NB4 (cell line): ENCODE measurements at places on chromosomes 11 and 22.

- no peak for DNase-seq
Measured at GRCh38 chr22:32996276-32996675, 61.9 kb downstream of the SYN3 start.

GRCh38 chr11:118522571-118523072 lies 4.7 kb upstream of the TTC36 start:
- peak; percentile 43 for DNase-seq

DNA sequence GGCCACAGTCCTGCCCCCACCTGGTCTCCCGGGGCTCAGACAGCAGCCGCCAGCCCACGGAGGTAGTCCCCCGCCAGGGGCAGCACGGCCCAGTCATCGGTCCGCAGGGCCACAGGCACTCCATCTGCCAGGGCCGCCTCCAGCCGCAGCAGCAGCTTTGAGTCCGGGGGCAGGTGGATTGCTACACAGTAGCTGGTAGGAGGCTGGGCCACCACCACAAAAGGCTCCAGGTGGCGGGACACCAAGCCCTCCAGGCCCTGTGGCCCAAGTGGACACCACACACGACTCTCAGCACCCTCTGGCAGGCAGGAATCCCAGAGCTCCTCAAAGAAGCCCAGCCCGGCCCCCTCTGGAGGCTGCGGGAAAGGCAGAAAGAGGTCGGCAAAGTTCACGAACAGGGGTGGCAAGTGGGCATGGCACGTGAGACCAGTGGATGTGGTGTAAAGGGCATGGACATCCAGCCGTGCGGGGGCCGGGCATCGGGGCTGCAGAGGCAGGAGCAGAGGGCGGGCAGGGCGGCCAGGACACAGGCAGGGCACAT lies 2.9 kb downstream of the AP5B1 start:
- no peak for DNase-seq

- DNase-seq = no peak
Measured at GRCh38 chr11:10697323-10697620, 3.7 kb upstream of the IRAG1 start.

- DNase-seq = no peak
Measured at GRCh38 chr22:29302402-29302680, 4.1 kb upstream of the GAS2L1 start.

- DNase-seq = no peak
Measured at GRCh38 chr11:37643968-37644367, 1045.9 kb upstream of the RAG2 start.

DNA sequence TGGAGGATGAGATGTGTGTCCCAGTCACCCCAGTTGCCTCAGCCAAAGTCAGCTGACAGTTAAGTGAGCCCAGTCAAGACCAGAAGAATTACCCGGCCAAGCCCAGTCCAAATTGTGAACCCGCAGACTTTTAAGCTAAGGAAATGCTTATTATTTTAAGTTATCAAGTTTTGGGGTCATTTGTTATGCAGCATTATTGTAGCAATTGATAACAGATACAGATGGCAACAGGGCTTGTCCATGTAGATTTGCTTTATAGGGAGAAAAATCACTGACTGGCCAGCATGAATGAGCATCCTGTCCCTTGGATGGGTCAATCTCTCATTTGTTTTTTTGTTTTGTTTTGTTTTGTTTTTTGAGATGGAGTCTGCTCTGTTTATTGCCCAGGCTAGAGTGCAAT lies 22.9 kb downstream of the SDHAF2 start:
- no peak for DNase-seq

GRCh38 chr11:106990331-106990730 lies 27.9 kb downstream of the GUCY1A2 start:
- DNase-seq = no peak

DNA sequence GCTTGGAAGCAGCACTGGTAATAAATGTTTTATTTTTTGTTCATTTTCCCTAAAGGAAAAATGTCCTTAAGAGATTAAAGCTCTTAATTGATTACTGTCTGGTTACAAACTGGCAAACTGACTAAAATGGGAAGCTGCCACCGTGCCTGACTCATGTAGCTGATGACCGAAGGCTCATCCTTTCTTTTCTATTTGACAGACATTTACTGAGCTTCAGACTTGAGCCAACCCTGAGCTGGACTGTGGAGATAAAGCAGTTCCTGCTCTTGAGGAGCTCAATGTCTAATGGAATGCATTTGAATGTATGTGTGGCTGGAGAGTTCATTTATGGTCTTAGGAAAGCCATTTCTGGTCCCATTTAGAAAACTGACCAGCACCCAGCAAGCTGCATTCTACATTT lies 91.3 kb downstream of the RNF169 start:
- peak; percentile 24 for DNase-seq
